Nasal cavity respiratory epithelium epithelial cell of viscerocranial mucosa (primary cell): ENCODE measurements at places on chromosomes 12 and 14. TPM values are rescaled to one million over a fixed set of nuclear protein-coding genes. Genes with fewer than 3 reads are reported as not detected.

GLIPR1L2 gene
- 0.68 and 0.93 TPM in 2 replicates for total RNA-seq

AICDA gene
- not detected in 2 replicates for total RNA-seq

SIX1 gene
- 6.2 and 11.2 TPM in 2 replicates for total RNA-seq

TGFB3 gene
- total RNA-seq, result 0.34 and 3.2 TPM in 2 replicates

MANSC4 gene
- not detected in 2 replicates for total RNA-seq

RNF212B gene
- total RNA-seq, result not detected in 2 replicates

MUCL1 gene
- total RNA-seq, result not detected in 2 replicates

MDGA2 gene
- not detected in 2 replicates for total RNA-seq

CRIP2 gene
- 2.1 and 21.8 TPM in 2 replicates for total RNA-seq

LMNTD1 gene
- total RNA-seq, result 0.14 TPM in 1 of 2 replicates, not detected in the other

YBX3 gene
- total RNA-seq, result 186 and 340 TPM in 2 replicates

IFI27 gene
- 41.1 and 53.0 TPM in 2 replicates for total RNA-seq

SLC5A8 gene
- total RNA-seq, result not detected in 2 replicates

PLEKHG7 gene
- total RNA-seq, result 0.28 TPM in 1 of 2 replicates, not detected in the other

SAMD15 gene
- total RNA-seq, result under 0.01 and 0.21 TPM in 2 replicates

MBD6 gene
- total RNA-seq, result 3.4 and 19.0 TPM in 2 replicates
